ENCODE measurements at places on chromosomes 3 and 15.

DNA sequence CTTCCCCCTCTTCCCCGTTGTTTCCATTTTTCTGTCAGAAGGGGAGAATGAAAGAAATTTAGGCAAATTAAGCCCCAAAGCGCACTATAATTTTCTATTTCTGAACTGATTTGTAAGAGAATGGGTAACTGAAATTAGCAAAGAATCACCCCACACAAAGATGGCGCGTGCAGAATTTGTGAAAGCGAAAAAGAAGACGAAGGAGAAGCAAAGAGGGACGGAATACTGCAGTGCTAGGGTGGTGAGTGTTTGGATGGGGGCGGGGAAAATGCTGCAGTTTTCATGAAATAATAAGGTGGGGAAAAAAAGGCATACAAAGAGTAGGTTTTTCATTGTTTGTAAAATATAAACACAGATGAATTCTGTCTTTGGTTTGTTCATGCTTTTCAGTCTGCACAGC lies 4.6 kb upstream of the CTNNB1 start:
- DNase-seq = no peak

- peak; percentile 76 for DNase-seq
These were observed 640 bp downstream of the MB21D2 start for GRCh38 chr3:192917028-192917403.

DNA sequence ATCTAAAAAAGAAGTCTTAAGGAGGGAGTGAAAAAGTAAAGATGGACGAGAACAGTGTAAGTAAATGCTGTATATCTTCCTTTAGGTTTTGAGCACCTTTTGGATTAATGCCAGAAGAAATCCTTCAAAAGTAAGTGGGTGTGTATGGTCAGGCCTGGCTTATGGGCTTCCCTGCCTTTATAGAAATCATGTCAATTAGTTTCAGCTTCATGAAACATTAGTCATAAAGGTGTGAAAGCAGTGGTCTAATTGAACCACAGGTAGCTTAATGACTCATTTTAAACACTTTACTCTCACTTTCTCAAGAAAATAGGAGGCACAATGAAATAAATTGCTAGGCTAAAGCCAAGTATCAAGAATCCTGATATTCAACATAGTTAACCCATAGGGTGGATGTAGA lies 467.4 kb upstream of the DPPA4 start:
- DNase-seq = no peak

GRCh38 chr3:16840101-16840424 lies 44.7 kb upstream of the PLCL2 start:
- no peak for DNase-seq

DNA sequence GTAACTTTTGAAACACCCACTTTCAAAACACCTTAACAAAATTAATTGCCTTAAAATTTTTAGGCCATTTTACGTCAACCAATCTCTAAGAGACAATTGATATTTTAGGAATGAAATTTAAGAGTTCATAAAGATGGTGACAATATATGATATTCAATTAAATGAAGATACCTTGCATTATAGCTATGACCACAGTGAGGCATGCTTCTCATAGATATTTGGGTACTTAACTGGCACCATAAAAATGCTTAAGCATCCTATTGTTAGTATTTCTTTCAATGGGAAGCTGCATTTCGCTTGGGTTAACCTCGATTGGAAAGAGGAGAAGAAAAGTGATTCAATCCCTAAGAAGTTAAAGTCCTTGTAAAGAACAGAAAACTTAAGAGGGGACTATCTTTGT lies 209.0 kb downstream of the GAP43 start:
- peak; percentile 49 for DNase-seq

DNA sequence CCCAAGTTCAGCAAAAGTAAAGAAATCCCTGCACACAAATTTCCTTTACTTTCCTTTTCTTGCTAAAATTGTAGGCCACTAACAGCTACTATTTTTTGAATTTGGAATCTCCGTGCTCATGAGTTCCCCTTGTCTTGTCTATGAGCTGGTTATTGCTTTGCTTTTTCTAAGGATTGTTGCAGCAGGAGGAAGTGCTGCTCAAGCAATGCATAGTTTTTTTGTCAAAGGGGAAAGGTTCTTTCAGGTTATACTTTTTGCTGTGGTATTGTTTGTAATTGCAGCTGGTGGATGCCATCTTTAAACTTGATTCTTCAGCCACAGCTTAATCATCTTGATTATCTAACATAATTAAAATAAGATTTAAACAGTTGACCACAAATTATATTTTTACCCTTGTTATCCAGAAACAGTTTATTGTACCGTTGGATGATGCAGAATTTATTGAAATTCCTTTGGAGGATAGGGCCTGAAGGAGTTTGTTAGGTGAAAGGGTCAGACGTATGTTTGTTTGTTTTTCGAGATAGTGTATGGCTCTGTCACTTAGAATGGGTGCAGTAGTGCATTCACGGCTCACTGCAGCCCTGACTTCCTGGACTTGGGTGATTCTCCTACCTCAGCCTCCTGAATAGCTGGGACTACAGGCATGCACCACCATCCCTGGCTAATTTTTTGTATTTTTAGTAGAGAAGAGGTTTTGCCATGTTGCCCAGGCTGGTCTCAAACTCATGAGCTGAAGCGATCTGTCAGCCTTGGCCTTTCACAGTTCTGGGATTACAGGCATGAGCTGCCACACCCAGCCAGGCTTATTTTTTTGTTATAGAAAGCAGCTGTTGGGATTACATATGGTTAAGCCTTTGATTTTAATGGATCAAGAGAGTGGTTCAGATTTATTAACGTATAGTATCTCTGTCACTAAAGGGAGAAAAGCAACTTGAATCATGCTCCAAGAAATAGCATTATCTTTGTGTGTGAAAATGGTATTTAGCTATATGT lies 11.7 kb downstream of the MGA start:
- DNase-seq = no peak
